ENCODE measurements at places on chromosomes 2 and 18.

DNA sequence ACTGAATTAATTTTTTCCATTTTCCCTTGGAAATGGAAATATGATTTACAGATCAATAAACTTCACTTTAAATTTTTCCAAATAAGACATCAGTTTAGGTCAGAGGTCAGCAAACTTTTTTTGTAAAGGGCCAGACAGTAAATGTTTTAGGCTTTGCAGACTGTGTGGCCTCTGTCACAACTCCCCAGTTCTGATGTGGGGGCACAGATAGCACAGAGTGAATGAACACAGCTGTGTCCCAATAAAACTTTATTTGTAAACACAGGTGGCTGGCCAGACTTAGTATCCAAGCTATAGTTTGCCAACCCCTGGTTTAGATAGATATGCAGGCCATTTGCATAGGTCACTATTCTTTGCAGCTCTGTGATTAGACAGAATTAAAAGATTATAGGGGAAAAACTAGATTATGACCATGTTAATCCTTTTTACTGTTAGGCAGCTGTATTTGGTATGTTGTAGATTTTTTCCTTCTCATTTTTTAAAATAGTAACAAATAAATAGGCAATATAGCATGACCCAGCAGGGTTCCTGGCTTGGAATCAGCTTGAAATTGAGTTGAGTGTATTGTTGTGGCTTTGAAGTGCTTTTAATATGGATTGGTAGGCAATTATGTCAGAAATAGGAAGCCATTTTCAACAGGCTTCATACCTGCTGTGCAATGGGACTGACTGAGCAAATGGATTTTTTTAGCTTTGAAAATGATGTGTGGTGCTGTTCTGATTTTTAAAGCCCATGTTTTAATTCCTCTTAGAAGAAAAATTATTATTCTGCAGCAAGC is 59.7 kb downstream of the WDSUB1 start:
- no peak for DNase-seq

DNA sequence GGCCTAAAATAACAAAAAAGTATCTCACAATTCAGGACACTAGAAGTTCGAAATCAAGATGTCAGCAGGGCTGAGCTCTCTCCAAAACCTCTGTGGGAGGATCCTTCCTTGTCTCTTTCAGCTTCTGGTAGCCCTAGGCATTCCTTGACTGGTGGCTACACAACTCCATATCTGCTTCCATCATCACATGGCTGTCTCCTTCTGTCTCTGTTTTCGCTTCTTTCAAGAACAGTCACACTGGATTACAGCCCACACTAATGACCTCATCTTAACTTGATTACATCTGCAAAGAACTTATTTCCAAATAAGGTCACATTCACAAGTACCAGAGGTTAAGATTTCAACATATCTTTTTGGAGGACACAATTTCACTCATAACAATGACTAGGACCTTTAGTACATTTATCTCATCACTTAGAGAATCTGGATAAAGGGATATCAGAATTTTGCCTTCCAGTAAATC is 275.2 kb downstream of the IRS1 start:
- no peak for DNase-seq

DNA sequence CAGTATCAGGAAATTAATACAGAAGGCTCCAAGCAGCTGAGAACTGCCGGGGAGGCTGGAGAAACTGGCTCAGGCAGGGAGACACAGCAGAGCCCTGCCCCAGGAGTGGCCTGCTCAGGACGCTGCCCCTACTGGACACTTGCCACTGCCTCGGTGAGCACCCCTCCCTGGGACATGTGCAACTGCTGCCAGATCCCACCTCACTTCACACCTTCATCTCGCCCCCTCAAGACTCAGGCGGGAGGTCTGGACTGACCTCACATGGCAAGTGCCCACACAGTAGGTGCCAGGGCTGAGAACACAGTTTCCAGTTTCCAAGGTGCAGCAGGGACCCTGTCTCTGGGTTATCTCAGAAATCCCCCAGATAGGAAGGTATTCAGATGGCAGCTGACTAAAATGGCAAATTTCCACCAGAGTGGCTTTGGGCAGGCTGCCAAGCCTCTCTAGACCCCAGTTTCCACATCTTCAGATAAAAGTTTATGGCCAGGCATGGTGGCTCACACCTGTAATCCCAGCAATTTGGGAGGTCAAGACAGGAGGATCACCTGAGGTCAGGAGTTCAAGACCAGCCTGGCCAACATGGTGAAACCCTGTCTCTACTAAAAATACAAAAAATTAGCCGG is 33.7 kb upstream of the LBH start:
- no peak for DNase-seq

DNA sequence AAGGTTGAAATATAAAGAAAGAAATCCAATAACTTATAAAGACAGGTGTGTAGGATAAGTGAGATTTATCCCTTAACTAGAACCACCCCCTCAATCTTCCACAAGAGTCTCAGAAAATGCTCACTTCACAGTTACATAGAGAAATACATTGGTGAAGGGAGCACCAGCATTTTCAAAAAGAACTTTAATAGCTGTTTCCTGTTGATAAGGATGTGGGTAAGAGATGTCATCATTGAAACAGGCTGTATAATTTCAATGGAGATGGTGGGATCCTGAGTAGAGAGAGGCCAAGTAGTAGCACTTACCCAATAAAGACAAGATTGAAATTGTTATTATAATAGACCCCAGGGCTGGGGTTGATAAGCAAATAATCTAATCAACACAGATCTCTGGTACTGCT is 162.2 kb upstream of the TACR1 start:
- no peak for DNase-seq

- no peak for DNase-seq
Observed at GRCh38 chr2:100113990-100114433, 28.4 kb downstream of the AFF3 start.

GRCh38 chr2:128505150-128505490 is 186.5 kb upstream of the HS6ST1 start:
- no peak for DNase-seq

DNA sequence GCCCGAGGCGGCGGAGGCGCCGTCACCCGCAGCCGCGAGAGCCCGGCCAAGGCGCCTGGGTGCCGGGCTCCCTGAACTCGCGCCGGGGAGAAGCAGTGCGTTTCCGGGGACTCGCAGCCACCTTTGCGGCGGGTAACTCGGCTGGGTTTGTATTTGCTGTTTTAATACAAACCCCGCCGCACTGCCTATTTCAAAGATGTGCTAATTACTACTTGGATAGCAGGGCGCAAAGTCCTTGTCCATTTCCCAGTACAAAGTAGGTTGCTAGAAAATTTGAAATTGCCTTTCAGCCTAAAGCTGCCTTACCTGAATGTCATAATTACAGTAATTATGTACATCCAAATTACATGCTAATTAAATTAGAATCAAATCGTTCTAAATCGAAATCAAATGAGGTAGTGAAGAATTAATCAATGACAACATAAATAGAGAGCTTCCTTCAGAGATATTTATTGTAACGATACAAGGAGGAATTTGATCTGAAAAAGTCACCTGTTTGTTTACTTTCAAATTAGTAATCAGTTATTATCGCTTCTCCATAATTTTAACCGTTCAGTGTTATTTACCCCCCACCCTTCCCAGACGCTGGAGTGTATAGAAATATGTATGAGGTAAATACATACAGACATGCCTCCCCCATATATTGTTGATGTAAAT is 8.1 kb downstream of the SP9 start:
- DNase-seq: no peak

GRCh38 chr2:181656450-181657291 is at the start of gene CERKL:
Gene CERKL (minus strand): TSS chr2:181657105. CDS start chr2:181657006, 99 bp downstream.
- DNase-seq: no peak

Measured in stimulated activated CD4-positive, alpha-beta T cell treated with anti-CD3 and anti-CD28 coated beads, Interleukin-2, amount 100 ng/mL, for 48 hours (primary cell).